ENCODE measurements at places on chromosomes 6 and 20.

DNA sequence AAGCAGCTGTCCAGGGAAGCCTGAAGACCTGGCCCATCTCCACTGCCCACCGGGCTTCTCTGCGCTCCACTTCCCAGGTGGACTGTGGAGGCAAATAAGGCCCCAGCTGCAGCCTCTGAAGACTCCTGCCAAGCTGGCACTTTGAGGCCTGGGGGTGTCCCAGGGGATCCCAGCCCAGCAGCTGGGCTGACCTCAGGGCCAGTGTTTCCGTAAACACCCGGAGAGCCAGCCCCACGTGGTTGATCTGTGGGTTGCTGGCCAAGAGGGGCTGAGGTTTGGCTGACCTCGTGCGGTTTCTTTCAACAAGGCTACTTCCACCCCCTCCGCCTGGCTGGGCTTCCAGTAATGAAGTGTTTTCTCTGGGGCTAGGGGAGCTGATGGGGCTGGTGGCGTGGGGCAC, 12.4 kb upstream of the CCN5 start:
- DNase-seq = no peak

GRCh38 chr20:45096781-45097180, 4.1 kb downstream of the KCNS1 start:
- no peak for DNase-seq

GRCh38 chr20:38947931-38948362, 14.2 kb upstream of the DHX35 start:
- no peak for DNase-seq

GRCh38 chr20:58251348-58251978, 23.0 kb upstream of the ANKRD60 start:
- DNase-seq = no peak

- no peak for DNase-seq
Observed at GRCh38 chr6:54252496-54252895, 55.7 kb upstream of the TINAG start.

DNA sequence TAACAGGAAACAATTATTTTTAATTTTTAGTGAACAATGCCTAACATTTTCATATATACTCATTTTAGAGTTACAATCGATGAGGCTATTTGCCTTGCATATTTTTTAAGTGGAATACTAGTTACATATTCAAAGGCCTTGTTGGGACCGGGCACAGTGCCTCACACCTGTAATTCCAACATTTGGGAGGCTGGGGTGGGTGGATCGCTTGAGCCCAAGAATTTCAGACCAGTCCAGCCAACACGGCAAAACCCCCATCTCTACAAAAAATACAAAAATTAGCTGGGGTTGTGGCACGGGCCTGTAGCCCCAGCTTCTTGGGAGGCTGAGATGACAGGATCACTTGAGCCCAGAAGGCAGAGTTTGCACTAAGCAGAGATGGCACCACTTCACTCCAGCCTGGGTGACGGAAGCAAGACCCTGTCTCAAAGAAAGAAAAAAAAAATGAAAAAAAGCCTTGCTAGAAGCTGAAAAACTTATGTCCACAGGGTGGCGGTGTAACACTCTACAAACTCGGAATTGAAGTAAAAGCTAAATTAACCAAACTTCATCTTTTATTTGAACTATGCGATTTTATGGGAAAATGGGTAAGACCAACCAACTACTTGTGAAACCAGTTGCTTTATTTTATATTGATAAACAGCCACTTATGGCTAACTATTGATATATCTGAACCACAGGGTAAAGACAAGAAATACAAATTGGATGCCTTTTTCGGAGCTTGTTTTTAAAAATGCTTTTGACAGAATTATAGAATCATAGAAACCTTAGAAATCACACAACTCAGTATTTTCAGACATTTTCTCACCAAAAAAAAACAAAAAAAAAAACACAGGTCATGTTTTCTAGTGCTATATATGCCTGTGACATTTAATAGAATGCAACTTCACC, 24.1 kb upstream of the ROS1 start:
- peak; percentile 55 for DNase-seq

- no peak for DNase-seq
Observed at GRCh38 chr6:122753000-122753687, 26.4 kb upstream of the FABP7 start.

DNA sequence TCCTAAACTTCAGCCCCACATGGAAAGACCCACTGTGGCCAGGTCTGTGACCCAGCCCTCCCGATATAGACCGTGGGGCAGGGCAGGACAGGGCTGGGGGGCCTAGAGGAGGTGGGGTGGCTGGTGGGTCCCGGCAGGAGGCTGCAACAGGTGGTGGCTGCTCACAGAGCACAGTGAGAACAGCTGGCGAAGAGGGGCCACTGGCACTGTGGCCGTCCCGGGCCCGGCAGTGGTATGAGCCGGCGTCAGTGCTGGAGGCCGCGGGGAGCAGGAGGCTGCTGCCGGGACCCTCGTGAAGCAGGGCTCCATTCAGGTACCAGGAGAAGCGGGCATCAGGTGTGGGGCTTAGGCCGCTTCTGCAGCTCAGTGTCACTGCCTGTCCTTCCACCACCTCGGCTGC, 13.4 kb downstream of the SIGLEC1 start:
- DNase-seq = no peak

Measured in ecto neural progenitor cell (in vitro differentiated cells).